ENCODE measurements at places on chromosomes 2 and 18.

- DNase-seq: no peak
Measured at GRCh38 chr2:67486041-67486796, 89.1 kb downstream of the ETAA1 start.

DNA sequence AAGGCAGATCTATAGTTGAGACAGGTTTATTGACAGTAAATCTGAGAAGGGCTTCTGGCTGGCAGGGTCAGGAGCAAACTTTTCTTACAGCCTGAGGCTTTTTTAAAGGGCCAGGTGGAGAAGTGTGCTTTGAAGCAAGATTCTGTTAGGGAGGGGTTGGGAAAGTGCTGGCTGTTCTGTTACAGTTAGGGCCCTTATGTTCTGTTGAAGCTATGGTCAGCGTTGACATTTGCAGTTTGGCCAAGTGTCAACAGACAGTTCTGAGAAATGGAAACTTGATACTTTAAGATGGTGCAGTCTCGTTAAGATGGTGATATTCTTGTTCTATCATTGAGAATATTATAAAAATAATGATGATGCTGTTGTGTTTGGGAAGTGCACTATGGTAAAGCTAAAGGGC lies 154.2 kb downstream of the RDH14 start:
- no peak for DNase-seq

DNA sequence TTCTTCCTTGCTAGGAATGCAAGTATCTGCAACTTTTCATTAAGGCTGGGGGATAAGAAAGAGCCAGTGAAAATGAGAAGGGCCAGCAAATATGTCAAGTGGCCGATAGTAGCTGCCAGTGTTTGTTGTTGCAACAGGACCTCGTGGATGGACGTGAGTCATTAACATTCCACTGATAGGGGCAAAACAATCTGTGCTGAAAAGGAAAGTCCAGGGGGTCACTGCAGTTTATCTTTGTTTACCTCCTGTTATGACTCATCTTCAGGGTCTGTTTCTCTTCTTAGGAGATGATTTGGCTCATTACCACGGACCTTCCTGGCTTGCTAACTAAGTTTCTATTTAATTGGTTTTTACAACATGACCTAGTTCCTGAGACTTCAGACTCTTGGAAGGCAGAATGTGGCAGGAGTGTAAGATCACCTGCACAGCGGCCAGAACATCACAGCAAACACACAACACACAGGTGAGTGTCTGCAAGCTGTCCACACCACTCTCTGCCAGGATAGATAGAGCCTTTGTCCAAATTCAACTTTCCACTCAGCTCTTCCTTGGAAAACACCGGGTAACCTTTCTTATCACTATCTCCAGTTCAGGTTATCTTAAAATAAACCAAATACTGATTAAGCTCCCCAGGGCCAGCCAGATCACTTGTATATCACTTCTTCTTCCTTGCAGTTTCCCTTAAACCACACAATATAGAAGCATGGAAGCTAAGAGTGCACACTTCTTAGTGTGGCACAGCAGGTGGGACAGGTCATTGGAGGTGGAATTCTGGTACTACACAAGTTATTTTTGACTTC lies 157.5 kb upstream of the LMAN1 start:
- no peak for DNase-seq

GRCh38 chr2:44169155-44169898 lies 652 bp downstream of the PPM1B start:
- peak; percentile 16 for DNase-seq

DNA sequence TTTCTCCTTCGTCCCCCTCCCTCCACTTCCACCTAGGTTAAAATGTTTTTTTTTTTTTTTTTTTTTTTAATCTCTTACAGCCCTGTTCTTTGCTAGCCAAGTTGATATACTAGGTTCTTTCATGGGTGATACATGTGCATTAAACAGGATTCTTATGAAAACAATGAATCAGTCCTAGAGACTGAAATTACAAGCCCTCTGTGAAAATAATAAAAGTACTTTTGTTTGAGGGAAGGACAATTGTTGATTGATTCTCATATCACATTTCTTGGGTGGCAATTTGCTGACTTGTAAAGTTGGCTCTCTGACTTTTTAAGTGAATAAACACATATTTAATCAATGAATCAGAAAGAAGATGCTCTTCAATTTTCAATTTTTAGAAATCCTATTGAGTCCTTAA lies 639.9 kb downstream of the LRP1B start:
- DNase-seq: no peak

- DNase-seq: no peak
Measured at GRCh38 chr2:237150831-237151375, 65.2 kb downstream of the COPS8 start.

DNA sequence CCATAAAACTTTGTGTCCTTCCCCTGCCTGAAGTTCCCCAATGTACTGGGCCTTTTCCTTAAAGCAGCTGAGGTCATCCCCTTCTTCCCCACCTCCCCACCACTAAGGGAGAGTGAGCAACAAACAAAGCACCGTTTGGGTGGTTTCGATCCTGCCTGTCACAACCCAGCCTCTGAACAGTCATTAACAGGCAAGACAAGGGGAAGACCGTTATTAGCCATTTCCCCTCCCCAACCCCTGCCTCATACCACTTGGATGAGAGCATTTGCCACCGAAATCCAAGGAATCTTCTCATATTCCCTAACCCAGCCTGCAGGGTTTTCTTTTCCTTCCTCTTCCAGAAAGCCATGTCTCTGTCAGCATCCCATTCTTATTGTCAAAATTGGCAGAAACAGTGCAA lies 65.6 kb downstream of the STRADB start:
- DNase-seq: no peak

GRCh38 chr2:113277474-113278072 lies 1.1 kb downstream of the PAX8 start:
- DNase-seq: no peak

GRCh38 chr2:118474541-118474920 lies 372.9 kb downstream of the EN1 start:
- DNase-seq: no peak

DNA sequence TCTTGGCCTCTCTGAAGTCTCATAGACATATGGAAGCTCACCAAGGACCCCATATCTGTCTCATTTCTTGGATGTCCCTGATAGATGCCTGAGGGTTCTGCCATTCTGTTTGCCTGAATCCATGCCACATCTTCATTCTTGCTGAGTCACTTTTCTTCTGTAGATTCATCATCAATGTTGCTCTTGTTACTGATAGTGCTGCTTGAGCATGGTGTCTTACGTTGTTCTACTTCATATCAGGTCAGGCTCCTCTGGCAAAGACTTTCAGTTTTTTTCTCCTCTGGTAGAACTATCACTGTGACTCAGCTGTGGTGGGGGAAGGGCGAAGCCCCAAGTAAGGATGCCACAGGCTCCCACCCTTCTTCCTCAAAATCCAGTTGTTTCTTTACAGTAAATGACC lies 885.2 kb downstream of the DCDC2C start:
- no peak for DNase-seq

GRCh38 chr2:72118386-72118785 lies 29.3 kb downstream of the CYP26B1 start:
- no peak for DNase-seq

- DNase-seq: no peak
Measured at GRCh38 chr2:85961053-85961452, 72.3 kb upstream of the ST3GAL5 start.

- no peak for DNase-seq
Measured at GRCh38 chr2:115129536-115129935, 687.1 kb downstream of the DPP10 start.

DNA sequence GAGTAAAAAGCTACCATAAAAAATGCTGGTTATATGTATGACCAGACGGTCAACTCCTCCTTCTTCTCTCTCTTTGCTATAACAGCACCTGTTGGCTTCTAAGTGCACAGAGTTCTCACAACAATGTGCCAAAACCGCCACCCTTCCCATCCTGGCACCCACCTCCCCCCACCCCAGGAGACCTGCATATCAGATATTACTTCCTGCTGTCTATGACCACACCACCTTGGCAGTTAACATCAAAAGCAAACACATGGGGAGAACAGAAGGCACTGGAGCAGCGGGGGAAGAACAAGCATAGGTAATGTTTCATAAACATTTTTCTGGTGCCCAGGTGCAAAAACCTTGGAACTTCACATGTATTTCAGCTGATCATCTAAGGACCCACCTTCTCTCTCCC lies 15.5 kb downstream of the SPRED2 start:
- DNase-seq: no peak

DNA sequence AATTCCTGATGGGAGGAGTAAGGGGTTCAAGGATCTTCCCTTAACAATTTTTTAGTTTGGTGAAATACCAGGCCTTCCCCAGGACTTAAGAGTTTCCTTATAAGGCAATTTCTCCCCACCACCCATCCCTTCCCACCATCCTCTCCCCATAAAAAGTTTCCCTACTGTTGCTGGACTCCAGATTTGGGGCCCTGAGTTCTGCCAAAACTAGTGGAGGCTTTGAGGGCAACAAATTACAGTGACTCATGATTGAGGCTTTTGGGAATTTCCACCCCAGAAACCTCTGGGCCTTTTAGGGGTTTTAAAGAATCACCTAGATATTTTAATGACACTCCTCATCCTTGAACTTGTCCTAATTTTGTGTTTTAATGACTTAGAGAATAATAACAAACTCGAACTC lies 14.3 kb upstream of the EN1 start:
- no peak for DNase-seq

DNA sequence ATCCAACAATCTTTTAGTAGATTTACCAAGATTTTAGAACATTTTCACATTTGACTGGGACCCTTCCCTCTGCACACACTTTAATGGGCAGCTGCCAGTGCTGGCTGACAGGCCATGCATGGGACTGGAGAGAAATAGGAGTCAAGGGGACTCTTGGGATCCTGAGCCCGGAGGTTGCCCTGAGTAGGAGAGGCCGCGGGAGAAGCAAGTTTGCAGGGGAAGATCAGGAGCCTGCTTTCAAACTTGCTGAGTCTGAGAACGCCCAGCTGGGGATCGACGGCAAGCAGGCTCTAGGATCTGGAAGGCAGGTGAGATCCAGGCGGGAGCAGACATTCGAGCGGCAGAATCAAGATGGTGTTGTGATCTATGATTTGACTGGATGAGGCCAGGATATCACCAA lies 186.1 kb downstream of the HDAC4 start:
- no peak for DNase-seq

GRCh38 chr18:50869150-50869549 lies 9.8 kb upstream of the ME2 start:
- DNase-seq: no peak

DNA sequence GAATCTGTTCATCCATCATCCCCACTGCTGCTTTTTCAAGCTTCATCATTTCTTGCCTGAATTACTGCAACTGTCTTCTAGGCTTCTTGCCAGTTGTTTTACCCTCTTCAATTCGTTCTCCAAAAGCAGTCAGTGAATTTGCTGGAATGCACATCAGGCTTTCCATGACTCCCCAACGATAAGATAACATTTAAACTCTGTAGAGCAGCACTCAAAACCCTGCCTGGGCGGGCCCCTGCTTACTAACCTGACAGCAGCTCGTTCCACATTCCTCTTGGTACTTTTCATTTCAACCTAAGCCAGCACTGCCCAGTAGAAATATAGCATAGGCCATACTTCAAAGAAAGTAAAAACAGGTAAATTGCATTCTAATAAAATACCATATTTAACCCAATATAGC lies 342.9 kb downstream of the SUCLG1 start:
- no peak for DNase-seq

- no peak for DNase-seq
Measured at GRCh38 chr18:46282646-46283045, 178.5 kb downstream of the HAUS1 start.

- DNase-seq: no peak
Measured at GRCh38 chr2:217753460-217754200, 249.2 kb downstream of the TNS1 start.

GRCh38 chr2:47073641-47074040 lies 81.5 kb downstream of the STPG4 start:
- no peak for DNase-seq

DNA sequence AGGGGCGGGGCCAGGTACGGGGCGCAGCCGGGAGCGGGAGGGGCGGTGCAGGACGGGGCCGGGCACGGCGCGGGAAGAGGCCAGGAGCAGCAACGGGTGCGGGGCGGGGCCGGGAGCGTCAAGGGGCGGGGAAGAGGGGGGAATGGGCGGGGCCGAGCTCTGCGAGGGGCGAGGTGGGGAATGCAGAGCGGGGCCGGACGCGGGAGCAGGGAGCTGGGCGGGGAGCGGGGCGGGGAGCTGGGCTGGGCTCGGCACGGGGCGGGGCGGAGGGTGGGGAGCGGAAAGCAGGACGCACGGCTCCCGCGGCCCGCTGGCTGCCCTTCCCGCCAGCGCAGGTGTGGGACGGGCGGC lies at the start of gene IMPA2:
Gene IMPA2 (plus strand): TSS at position 316 of the 351 bp plus-strand sequence. CDS start 163 bp downstream, outside the sequence.
- DNase-seq: peak; percentile 90
